ENCODE measurements at places on chromosomes 5 and 9.

- no peak for DNase-seq
Measured at GRCh38 chr9:137619240-137620047, 639 bp downstream of the EHMT1 start.

DNA sequence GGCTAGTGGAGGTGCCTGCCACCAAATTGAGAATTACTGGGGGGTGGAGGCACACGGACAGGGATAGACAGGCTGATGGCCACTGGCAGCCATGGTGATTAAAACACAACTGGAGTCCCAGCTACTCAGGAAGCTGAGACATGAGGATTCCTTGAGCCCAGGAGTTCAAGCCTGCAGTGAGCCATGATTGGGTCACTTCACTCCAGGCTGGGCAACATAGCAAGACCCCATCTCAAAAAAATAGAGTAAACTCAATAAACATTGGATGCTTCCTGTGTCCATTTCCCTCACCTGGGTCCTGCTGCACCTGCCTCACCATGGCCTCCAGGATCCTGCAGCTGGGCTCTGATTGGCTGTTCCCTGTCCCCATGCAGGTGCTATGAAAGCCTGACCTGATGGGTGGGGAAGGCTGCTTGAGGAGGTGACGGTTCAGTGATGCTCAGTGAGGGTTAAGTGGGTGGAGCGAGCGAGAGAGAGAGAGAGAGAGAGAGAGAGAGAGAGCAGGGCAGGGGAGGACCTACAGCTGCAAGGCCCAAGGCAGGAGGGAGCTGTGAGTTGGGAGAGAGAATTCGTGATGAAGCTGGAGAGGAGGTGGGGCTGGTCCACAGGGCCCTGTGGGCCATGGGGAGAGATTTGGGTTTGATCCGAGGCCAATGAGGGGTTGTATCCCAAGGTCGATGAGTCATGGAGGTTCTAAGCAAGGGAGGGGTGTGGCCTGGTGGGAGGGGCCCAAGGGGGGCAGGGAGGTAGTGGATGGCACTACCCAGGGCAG is 36.7 kb upstream of the FUBP3 start:
- no peak for DNase-seq

DNA sequence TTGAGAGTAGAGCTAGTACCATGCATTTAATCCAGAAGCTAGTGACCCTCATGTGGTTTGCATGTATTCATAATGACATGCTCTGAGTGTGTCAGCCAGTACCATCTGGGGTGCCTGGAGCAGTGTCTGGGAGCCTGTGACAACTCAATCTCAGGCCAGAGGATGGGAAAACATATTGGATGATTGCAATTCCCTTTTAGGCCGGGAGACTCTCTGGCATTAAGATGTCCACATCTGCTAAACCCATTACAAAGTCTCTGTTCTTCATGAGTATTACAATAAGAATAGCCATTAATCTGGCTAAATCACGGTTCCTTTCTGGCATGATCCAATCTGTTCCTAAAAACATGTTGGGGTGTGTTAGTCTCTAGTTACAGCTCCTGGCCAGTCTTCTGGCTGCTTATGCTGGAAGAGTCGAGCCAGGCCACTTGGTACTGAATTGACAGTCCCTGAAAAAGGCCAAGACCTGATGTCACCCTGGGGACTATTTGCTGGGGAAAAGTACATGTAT is 475.7 kb downstream of the ENC1 start:
- no peak for DNase-seq

DNA sequence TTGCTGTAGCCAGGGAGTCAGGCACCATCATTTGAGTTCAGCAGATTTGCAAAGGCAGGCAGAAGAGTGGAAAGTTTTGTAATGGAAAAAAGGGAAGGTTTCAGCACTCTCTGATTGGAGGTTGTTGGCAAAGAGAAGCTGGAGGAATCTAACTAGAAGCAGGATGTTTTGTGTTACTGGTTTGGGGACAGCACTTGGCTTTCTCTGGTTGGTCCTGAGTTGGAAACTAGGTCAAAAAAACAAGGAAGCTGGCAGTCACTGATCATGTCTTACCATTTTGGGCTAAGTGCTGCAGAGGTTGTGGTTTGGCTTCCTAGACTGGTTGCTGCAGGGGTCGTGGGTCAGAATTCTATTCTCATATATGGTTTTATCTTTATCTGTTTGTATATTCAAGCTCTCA is 189.8 kb downstream of the DRD1 start:
- DNase-seq = no peak

GRCh38 chr9:90547896-90548295 is 94.7 kb downstream of the DIRAS2 start:
- no peak for DNase-seq

DNA sequence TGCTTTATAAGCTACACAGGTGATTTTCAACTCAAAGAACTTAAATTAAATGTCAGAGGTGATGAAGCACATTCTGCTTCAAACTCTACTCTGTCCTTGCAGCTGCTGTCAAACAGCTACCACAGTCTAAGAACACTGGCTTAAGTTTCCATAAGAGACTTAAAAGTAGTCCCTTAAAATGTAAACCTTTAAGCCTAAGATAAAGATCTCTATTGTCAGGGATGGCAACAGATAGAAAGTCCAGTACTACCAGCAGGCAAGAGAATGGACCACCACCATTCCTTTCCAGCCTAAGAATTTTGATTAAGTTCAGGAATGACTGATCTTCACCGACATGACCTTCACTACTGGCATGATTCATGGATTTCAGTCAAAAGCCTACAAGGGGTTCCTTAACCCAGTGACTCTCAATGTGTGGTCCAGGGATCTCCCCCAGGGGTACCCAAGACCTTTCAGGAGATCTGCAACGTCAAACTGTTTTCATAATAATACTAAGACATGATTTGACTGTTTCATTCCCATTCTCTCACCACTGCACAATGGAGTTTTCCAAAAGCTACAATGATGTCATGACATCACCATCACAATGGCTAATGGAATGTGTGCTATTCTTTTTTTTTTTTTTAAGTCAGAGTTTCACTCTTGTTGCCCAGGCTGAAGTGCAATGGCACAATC is 41.1 kb upstream of the PLPP6 start:
- no peak for DNase-seq

DNA sequence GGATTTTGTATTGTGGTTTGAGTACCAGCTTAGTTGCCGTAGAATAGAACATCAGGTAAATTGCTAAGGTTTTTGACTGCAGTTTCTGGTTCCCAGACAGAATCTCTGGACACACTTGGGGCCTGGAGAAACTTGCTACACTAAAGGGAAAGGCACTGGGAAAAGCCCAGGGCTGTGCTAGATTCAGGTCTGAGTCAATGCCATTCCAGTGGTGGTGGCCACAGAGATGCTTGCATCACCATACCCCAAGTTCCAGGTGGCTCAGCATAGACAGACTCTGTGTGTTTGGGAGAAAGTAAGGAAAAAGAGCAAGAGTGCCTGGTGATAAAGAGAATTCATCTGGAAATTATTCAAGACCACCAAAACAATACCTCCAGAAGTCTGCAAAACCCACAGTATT is 120.6 kb downstream of the HMHB1 start:
- DNase-seq = no peak

DNA sequence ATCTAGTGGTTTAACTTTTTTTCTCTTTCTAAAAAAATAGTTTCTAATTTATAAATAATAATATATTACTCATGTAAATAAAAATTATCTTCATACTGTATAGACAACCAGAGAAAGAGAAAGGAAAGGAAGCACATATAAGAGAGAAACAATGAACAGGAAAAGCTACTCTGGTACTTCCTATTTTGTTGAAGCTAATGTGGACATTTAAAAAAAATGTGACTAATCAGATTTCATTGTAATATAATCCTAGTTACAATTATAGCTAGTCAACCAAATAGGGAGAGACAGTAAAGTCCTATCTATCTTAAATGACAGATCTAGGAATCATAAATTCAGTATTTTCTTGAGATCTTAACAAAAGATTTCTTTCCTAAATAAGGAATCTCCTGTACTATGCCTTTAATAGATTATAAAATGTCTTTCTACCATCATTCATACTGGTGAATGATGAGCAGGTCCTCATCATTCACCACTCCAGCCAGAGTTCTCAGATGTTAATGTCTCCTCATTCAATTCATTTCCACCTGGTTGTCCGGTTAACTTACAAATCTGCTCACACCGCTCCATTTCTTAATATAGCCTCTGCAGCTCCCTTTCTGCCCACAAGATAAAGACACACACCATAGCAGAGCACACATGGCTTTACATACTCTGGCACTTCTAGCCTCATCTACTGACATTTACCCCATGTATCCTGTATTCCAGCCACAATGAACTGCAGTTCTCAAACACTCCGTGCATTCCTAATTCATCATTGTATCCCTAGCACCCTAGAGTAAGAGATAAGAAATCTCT is 30.9 kb downstream of the ZFR start:
- no peak for DNase-seq

DNA sequence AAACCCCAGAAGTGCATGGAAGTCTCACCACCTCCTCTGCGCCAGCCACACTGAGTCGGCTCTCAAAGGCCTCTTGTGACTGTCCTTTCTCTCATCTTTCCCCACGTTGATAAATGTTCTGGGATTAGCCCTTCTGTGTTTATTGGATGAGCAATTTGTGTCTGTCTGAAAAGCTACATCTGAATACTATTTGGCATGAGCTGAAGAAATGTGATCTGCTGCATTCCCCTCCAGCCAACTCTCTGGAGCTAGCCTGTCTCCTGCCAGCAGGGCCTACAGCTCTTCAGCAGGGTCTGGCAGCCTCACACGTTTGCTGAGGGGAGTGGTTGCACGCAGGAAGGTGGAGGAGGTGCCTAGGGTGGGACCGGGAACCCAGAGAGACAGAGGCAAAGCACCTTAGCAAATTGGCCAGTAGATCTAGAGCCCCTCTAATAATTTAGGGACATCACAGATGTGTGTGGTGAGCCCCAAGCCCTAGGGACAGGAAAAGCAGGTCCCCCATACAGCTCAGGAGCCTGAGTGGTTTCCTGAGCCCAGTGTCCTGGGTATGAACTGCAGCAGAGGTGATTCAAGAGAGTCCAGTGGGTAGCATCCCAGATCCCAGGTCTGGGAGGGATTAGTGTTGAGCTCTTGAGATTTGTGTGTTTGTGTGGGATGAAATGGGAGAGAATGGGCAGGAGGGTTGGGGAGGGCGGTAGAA is 20.5 kb upstream of the B4GALT1 start:
- DNase-seq = no peak

DNA sequence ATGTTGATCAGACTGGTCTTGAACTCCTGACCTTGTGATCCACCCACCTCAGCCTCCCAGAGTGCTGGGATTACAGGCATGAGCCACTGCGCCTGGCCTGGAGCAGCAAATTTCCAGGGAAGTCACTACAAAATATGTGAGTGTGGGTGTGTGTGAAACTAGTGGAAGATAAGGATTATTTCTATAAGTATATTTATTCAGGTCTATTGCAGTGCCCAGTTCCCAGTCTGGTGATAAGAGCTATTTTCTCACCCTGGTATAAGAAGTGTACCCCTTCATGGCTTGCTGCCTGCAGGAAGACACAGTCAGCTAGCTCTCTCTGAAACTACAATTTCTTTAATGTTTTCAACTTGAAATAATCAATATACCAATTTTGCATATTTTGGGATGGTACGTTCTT is 37.1 kb downstream of the TARS1 start:
- DNase-seq = no peak

DNA sequence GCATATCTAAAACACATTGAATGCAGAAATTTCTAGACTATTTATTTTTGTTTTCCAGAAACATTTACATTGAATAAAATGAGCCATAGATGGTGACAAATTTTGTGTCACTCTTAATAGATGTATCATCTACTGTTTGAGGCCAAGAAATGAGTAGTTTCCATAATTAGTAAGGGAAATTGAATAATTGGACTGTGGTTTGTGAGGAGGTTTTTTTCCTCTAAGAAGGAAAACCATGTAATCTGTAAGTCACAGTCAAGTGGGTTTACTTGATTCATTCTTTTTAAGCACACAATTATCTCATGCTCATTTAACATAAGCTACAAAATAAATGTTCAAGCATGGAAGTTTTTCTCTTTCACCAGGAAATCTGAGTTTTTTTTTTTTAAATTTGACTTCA is 876.4 kb downstream of the NR2F1-AS1 start:
- DNase-seq = no peak

GRCh38 chr5:111158105-111158744 is 66.0 kb upstream of the CAMK4 start:
- peak; percentile 59 for DNase-seq

DNA sequence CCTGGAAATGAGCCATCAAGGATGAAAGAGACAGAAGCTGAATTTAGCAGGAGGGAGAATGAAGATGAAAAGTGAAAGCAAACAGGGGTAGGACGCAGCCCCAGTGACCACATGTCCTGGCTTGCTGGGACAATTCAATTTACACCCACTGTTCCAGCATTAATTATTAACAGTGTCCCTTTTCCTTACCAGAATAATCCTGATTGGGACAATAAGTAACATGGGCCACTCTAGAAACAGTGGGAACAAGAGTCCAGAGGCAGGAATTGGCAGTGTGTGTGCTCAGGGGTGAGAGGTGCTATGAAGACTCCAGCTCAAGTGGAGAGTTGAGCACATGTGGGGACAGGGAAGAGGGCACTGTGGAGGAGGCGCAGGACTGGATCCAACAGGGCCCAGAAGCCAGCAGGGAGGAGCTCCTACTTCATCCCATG is 147.1 kb downstream of the C5orf15 start:
- no peak for DNase-seq

DNA sequence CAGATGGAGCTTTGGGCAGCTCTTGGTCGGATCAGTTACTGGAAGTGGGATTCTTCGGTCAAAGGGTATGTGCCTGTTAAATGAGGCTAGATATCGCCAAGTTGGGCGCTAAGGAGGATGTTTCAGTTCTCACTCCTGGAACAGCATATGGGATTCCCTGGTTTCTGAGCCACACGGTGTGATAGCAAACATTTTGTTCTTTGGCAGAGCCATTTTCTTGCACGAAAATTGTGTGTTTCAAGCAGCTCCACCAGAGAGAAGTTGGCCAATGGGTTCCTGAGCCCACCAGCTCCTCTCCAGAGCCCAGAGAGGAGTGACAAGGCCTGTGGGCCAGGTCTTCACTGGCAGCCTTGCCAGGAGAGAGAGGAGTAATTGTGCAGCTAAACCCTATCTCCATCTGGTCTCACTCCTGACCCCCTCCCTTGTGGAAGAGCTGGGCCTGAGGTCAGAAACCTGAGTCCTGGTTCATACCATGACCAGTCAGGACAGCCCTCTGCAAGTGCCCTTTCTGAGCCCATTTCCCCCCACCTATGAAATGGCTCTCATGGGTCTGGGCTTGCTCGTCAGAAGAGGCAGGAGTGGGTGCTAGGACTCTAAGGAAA is 10.7 kb upstream of the SLC6A7 start:
- DNase-seq = no peak

GRCh38 chr9:130934702-130935647 is 4.1 kb downstream of the FIBCD1 start:
- no peak for DNase-seq
